Endothelial cell of umbilical vein (primary cell): ENCODE measurements at places on chromosomes 6 and 20.
A peak's percentile ranks its signal among the peaks of the same experiment; 100 is the strongest.

DNA sequence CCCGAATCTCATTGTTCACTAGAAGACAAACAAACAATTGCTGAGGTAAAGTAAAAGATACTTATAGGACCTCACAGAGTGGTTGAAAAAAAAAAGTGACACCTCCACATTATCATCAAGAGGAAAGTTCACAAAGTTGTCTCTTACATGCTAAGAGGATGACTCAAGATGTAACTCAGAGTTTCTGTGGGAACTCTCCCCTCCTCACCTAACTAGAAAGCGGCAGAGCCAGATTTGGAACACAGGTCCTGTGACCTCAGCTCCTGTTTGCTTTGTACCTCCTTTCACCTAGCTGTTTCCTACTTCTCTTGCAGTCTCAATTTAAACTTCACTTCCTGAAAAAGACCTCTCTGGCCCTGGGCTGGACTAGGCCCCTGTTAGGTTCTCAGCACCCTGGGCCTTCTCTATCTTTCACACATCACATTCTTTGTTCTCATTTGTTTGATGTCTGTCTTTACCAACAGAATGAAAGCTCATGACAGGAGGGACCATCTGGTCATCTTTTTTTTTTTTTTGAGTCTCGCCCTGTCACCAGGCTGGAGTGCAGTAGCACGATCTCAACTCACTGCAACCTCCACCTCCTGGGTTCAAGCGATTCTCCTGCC lies 60.8 kb downstream of the CD24 start:
- DNase-seq: no peak

- DNase-seq: no peak
Measured at GRCh38 chr6:98469141-98469540, 365.2 kb upstream of the POU3F2 start.

GRCh38 chr20:4266183-4266582 lies 250.8 kb upstream of the RNF24 start:
- DNase-seq: no peak

DNA sequence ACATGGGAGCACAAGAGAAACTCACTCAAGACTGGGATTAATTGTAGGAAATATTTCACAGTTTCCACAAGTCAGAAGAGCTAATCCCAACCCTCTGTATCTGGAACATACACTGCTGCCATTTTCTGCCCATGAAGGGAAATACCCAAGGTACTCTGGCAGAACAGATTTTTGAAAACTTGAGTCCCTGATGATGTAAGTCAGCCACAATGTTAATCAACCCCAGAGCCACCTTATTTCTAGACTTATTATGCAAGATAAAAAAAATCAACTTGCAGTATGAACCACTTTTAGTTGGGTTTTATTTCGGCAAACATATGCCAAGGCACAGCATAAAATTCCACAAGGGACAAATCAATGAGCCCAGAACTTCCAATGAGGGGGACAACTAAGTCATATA lies 141.5 kb downstream of the LY86 start:
- DNase-seq: no peak

DNA sequence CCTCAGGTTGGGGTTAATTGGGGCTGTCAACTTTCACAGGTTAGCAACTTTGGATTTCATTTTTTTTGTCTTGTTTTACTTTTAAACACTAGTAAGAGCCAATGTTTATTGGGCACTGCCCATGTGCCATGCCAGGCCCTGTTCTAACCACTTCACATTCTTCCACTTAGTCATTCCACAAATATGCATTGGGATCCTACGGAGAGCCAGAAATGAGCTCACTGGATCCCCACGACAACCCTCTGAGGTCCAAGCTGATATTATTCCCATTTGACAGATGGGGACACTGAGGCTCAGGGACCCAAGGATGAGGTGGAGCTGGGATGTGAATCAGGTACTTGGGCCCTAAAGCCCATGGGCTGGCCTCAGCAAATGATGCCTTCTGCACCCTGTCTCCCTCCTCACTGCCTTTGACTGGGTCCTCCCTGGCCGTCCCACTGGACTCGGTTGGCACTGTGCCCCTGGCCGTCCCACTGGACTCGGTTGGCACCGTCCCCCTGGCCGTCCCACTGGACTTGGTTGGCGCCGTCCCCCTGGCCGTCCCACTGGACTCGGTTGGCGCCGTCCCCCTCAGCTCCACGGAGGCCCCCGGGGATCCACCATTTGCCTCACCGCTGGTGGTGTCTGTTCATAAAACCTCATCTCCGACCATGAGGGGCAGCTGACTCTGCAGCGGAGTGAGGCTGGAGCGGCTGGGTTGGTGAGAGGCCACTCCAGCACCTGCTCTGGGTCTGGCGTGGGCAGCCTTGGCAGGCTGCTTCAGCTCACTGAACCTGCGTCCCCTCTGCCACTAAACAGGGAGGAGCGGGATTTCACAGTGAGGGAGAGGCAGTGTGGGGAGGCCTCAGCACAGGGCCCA lies 4.8 kb upstream of the PMEPA1 start:
- DNase-seq: no peak

DNA sequence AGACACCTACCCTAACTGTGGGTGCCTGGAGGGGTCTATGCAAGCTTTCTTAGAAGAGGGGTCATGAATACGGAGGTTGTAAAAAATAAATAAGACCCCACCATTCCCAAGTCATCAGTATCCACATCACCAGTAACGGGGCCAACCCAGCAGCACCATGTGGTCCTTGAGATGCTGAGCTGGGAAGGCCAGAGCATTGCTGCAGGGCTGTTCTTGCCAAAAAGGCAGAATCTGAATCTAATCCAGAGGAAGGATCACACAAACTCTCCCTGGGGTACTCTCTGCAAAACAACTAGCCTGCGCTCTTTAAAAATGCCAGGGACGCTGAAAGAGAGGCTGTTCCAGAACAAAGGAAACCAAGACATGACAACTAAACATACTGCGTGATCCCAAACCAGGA lies 43.2 kb downstream of the SSR1 start:
- no peak for DNase-seq

- DNase-seq: no peak
Measured at GRCh38 chr6:149013586-149014344, 266.9 kb downstream of the UST start.

DNA sequence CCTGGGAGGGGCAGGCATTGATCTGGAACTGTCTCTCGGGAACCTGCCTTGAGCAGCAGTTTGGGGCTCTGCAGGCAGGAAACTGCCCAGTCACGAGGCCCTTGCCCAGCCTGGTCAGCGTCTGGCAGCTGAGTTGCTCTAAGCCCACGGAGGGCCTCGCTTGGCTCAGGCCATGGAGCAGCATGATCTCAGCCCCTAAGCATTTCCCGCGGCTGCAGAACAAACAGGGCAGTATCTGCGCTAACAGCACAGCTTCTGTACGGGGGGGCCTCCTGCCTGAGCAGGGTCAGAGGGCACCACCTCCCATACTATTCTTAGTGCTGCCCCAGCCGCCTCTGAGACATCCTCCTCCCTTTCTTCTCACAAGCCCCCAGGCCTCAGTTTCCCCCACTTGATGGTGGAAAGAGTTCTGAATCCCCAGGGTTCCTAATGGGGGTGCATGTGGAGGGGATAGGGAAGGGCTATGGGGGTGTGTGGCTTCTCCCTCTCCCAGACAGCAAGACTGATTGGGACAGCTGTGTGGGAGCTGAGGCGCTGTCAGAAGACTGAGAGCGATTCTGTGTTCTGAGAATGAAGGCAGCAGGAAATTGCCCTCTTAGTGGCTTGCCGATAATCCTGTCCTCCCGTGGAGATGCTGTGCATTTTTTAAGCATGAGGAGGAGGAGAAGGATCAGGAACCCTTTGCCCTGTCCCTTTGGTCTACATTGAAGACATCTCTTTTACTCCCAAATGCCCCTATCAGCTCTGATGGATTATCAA lies 46.4 kb downstream of the MOCS1 start:
- DNase-seq: peak; percentile 96

DNA sequence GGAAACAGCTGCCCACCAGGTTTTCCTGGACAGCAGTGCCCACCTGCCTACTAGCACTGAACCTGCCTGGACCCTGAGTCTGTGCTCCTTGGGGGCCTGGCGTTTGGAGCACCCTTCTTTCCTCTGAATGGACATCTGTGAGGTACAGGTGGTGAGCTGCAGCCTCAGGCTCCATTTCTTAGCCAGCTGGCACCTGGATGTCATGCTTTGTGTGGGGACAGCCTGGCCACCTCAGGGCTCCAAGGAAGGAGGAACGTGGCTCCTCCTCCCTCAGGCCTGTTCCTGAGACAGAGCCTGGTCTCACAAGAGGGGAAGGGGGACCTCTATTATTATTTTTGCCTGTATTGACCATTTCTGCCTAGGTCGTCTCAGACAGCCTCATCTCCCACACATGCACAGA lies 8.1 kb downstream of the TMEM151B start:
- DNase-seq: no peak

DNA sequence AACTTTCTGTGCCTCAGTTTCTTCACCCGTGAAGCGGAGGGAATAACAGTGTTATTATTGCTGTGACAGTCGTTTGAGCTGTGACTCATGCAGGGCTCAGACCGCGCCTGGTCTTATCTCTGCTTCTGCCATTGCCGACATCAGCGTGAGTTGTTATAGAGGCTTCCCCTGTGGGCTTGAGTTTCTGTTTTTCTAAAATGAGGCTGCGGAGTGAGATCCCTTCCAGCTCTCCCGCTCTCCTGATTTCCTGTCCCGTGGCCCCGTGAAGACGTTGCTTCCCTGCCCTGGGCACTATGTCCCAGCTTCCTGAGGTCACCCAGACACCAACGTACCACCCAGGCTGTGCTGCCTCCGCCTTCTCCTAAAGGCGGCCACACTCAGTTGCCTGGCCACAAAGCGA lies 278.5 kb downstream of the BMP7 start:
- no peak for DNase-seq

- no peak for DNase-seq
Measured at GRCh38 chr20:46791722-46792416, 82.4 kb downstream of the SLC2A10 start.

DNA sequence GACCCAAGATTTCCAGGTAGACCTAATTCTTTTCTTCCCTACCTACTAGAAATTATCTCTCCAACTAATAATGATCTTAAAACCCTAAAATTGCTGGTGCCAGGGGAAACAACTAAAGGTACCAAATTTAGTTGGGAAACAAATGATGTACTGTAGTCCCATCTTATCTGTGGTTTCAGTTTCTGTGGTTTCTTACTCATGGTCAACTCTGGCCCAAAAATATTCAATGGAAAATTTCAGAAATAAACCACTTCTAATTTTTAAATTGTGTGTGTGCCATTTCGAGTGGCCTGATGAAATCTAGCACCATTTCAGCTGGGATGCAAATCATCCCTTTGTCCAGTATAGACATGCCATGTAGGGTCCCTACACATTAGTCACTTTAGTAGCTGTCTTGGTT lies 475.2 kb upstream of the EPHA7 start:
- DNase-seq: no peak

GRCh38 chr6:8655670-8656454 lies 220.5 kb upstream of the SLC35B3 start:
- no peak for DNase-seq

GRCh38 chr6:16361121-16361520 lies 122.7 kb downstream of the GMPR start:
- DNase-seq: no peak

GRCh38 chr6:129679275-129679674 lies 30.7 kb downstream of the ARHGAP18 start:
- DNase-seq: peak; percentile 49

- peak; percentile 32 for DNase-seq
Measured at GRCh38 chr6:84033523-84034451, at the start of gene MRAP2. Gene MRAP2, plus strand, starts transcription at chr6:84033772. Its CDS starts 21,547 bp downstream, at chr6:84055319.

- peak; percentile 76 for DNase-seq
Measured at GRCh38 chr6:127162836-127163235, 44.4 kb downstream of the RSPO3 start.

GRCh38 chr20:56171087-56172012 lies 77.2 kb upstream of the MC3R start:
- DNase-seq: no peak

DNA sequence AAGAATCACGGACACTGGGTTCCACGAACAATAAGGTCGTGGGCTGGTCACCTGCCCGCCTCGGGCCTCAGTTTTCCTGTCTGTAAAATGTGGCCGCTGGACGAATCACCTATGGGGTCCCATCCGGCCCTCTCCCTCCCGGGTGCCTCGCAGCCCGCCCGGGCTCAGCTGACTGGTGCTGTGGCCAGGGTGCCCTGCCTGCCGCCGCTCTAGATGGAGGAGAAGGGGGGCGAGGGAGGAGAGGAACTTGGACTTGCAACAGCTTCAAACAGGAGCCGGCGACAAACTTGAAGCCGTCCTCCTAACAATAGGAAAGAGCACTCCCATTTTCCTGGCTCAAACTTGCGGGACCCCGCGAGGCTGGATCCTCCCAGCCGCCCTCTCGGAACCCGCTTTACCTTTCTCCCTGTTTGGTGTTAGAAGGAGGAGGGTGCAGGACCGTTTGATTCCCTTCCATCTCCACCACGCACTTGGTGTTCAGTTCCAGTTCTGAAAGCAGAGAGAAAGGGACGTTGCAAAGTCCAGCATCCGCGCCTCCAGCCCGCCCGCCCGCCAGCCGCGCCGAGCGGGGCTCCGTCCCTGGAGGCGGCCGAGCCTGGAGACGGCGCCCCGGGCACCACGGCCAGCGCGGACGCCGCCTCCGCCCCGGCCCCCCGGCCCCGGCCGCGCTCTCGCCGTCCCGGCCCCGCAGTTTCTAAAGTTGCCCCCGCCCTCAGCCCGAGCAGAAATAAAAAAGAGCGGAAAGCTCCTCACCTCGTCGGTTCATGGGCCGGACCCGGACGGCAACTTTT lies 584 bp downstream of the KIF13A start:
- DNase-seq: peak; percentile 71

GRCh38 chr6:42255050-42255449 lies 37.4 kb upstream of the MRPS10 start:
- no peak for DNase-seq

DNA sequence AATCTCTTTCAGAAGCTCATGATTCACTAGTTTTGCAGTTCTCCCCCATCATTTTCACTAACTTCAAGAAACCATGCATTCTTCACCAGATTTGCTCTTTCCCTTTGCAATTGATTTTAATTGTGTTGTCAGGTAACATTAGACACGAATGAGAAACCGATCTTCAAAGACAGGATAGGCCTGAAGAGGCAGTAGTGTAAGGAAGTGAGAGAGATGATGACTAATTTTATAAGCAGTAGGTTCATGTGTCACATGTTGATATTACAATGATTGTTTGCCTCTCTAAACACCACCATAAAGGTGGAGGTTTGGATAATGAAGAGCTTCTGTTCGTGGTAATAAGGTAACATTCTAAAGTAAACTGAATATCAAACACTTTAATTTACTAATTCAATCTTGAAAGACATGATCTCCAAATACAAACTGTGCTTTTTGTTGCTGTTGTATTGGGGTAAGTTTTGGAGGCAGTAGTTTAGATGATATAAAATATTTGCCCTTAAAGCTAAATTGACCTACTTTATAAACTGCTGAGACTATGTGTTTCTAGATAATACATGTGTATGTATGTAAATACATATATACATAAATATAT lies 207.2 kb downstream of the PHACTR1 start:
- DNase-seq: peak; percentile 20
